Fibroblast of mammary gland (primary cell): ENCODE measurements at places on chromosomes 2 and 18.

GRCh38 chr2:96333708-96334107 is 1.9 kb upstream of the NCAPH start:
- no peak for DNase-seq

DNA sequence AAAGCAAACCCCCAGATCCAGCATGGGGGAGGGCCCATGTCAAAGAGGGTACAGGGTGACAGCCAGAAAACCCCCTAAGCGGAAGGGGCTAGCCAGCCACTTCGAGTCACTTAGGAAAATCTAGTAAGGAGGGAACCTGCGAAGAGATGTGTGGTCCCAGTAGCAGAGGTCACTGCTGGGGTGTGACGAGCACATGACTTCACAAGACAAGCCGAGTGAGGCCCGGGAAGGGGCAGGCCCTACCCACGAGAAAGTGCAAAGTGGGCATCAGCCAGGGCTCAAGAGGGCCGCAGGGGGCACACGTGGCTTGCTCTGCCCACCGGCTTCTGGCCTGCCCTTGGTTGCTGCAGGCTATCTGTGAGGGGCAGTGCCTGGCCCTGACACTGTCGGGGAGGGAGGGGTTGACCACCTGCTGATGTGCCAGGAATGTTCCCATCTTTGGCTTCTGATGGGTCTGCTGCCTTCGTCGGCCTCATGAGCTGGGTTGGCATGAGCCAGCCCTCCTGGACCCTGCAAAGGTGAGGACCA is 11.5 kb downstream of the ODC1 start:
- DNase-seq = no peak

DNA sequence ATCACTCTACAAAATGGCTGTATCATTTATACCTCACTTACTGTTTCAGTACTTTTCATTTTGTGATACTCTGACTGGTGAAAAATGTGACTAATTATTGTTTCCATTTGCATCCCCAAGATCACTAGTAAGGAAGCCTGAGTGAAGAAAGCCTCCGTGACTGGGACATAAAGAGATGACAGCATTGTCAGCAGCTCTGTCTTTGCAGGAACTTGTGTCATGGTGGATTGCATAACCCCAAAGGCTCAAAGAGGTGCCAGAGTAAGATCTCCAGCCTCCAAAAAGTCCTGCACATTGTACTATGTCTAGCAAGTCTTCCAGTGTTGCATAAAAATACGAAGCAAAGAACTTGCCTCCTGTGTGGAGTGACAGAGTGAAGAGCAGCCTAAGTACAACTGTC is 187.5 kb upstream of the CRIM1 start:
- no peak for DNase-seq

DNA sequence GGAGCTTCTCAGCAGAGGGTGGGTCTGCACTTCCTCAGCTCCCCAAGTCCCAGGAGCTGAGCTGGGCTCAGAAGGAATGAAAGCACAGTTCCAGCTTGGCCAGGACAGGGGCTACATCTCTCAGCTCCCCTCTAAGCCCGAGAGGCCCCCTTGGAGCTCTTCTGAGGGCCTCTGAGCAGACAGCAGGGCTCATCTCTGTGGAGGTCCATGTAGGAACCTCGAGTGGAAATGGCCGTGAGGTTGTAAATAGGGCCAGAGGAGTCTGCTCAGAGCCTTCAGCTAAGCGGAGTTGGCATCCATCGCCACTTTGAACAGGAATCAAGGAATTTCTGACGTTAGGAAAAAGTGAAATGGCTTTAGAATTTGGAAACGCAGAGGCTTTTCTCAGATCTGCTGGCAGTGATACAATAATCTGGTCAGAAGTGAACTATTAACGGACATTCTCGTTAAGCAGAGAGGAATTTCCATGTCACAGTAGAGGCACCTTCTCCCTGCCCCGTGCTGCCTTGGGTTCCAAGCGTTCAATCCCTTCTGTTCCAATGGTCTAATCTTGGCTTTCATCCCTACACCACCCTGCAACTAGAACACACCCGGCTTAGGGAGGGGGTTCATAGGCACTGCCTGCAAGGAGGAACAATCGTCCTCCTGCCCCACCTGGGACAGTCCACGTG is 213.9 kb downstream of the NDUFA10 start:
- no peak for DNase-seq

GRCh38 chr2:159160412-159160811 is 126.1 kb downstream of the WDSUB1 start:
- no peak for DNase-seq

- no peak for DNase-seq
These were observed 1549.7 kb upstream of the ACVR2A start for GRCh38 chr2:146295080-146295670.

DNA sequence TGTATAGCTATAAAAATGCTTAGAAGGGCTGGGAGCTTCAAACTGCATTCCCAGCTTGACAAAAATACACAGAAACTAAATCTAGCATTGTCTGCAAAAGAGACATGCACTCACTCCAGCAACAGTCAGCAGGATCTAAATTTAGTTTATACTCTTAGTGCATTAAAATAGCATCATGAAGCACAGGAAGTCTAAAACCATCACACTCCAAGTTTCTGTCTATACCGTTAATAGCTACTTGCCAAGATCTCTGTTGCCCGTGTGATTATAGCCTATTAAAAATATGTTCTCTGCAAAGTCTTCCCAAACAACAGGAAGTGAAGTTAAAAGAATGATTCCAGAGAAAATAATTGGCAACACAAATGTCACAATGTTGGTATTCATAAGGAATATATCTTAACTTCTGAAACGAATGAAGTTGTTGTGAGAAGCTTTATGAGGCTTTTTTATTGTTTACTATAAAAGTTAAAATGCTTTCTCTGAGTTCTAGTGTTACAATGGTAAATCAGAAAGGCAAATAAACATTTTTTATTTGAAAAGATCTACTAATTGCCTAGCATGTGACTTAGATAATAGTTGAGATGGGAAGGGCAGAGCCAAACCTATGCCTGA is 184.2 kb downstream of the ZNF385B start:
- DNase-seq = no peak

GRCh38 chr2:134217351-134217750 is 36.5 kb upstream of the MGAT5 start:
- no peak for DNase-seq

GRCh38 chr2:198328454-198328853 is 524.1 kb downstream of the PLCL1 start:
- DNase-seq = no peak

- peak; percentile 37 for DNase-seq
These were observed 7.9 kb downstream of the REV1 start for GRCh38 chr2:99481941-99482340.
